ENCODE measurements at places on chromosomes 3 and 15.

DNA sequence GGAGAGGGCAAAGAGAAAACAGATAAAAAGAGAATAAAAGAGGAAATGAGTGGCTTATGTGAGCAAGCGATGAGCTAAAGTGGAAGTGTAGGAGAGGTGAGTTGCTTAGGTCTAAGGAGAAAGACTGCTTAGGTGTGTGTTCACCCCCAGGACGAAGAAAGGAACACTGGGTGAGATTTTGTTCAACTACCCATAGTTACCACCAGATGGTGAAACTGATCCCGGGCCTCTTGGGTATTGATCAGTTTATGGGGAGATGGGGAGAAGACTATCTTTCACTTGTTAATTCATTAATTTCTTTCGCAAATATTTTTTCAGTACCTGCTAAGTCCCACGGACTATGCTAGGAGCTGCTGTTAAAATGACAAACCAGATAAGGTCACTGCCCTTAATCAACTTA, 33.9 kb downstream of the GAP43 start:
- DNase-seq, result no peak

GRCh38 chr15:65901336-65901735, 32.0 kb downstream of the RAB11A start:
- DNase-seq, result no peak

DNA sequence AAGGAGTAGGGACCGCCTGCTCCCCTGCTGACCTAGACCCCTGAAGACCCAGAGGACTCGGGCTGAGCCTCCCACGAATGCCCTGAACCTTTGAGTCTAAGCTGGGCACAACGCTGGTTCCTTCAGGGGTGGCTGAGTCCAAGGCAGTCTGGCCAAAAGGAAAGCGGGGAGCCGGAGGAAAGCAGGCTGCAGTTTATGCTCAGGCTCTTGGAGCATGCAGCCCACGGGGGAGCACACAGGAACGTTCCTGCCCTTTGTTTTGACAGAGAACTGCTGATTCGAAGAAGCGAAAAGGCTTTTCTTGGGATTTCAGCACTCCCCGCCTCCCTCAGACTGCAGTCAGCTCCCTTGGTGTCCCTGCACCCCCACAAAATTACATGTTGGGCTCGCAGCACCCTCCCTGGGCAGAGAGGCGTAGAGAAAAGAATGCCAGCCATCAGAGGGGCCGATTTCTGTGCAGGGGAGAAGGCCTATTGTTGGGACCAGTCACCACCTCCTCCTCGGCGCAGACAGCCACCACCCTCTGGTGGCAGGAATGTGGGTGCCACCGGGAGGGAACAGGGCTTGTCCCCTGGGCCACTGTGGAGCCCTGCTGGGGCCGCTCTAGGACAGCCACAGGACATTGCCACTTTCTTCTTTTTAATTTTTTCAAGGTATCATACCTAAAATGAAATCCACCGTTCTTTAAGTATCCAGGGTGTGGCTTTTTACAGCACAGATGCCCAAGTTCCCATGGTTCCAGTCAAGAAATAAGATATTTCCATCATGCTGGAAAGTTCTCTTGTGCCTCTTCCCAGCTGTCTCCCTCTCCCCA, 72.2 kb downstream of the SMAD6 start:
- peak; percentile 90 for DNase-seq

GRCh38 chr15:27705056-27705455, 394.1 kb downstream of the OCA2 start:
- no peak for DNase-seq

GRCh38 chr3:114566162-114566755, 272.4 kb downstream of the TIGIT start:
- no peak for DNase-seq

DNA sequence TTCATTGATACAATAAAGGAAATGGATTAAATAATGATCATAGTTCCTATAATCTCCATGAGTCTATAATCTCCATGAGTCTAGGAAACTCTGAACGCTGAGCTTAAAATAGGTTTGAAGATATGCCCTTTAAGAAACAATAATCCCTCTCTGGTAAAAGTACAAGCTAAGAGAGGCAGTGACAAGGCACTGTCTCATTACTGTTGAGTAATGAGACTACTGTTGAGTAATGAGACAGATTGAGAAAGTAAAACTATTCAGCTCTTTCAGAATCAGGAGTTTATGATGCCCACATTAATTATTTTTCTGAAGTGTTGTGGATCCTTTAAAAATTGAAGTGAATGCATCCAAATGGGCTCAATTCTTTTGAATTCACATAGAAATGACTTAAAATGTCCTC, 235.5 kb upstream of the THRB start:
- no peak for DNase-seq

GRCh38 chr3:130839813-130840212, 54.1 kb upstream of the ATP2C1 start:
- peak; percentile 59 for DNase-seq

DNA sequence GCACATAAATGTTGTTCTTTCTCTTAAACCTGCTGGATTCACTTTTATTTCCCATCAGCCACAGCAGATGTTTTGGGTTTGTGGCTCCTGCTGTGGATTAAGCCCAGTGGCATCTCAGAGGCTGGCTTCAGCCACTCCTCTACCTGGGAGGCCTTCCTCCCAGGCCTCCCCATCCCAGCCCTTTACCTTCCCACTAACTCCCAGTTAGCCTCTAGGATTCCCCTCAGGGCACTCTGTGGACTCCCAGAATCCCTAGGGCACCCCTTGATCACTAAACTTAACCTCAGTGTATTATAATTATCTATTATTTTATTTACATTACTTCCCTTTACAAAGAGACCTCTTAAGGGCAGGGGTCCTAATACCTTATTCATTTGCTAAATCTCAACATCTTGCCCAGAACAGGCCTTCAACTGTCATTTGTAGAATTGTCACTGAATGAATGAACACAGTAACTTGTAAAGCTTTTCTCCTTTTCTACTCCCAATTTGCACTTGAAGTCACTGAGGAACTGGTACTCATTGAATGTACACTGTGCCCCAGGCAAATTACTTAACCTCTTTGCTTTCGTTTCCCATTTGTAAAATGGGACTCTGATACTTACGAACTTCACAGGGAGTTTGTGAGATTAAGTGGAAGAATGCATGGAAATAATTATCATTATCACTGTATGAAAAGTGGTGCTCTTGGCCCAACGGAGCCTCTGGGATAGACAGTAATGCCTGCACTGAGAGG, 8.3 kb downstream of the CCDC13 start:
- DNase-seq, result no peak

DNA sequence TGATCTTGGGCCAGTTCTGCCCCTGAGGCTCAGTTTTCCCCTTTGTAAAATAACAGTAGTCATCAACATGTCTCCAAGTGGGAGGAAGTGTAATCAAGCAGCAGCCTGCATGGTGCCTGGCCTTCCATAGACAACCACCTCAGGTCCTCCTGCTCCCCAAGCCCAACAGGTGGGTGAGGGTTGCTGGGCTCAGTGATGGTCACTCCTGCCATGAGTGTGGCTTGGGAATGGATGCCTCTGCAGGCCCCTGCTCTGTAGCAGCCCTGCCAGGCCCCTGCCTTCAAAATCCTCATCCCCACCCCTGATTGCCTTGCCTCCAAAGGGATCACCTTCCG, 59.1 kb upstream of the SLC6A1 start:
- no peak for DNase-seq

DNA sequence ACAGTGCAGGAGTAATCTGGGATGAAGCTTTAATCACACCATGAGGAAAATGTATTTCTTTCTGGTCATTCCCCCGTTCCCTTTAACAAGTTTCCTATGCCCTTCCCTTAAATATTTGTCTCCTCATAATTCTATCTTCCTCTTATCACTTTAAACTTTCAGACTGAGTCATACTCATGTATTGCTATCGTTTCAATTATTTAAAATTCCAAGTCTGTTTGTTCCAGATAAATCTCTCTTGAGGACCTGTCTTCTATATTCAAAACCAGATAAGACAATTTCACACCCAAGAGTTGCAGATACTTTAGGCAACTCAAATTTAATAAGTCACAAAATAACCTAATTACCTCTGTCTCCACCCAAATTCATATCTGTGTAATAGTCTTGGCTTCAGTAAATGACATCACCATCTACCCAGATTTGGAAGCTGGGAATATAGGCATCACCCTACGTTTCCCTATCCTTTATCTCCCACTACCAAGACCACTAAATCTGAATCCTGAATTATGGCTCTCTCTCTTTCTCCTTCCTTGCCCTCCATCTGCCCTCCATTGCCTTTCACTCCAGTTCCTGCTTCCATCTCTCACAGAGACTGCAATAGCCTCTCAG, 220.1 kb downstream of the PYDC2 start:
- DNase-seq, result no peak

- DNase-seq, result peak; percentile 37
These were observed 4.4 kb downstream of the GXYLT2 start for GRCh38 chr3:72892081-72892775.

DNA sequence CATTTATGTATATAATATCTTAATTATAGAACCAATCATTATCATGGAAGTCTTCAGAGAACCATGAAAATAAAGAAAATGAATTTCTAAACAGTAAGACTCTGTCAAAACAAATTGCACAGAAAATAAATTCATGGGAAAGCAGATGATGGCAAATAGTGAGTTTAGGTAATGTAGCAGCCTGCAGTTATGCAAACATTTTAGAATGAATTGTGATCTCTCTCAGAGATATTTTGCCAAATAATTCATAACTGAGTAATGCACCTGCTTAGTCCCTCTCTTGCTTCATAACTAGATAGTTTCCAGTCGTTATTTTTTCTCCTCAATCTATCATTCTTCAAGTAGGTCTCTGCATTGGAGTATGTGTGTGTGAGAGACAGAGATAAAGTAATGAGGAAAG, 492.7 kb upstream of the THBS1 start:
- DNase-seq, result no peak

DNA sequence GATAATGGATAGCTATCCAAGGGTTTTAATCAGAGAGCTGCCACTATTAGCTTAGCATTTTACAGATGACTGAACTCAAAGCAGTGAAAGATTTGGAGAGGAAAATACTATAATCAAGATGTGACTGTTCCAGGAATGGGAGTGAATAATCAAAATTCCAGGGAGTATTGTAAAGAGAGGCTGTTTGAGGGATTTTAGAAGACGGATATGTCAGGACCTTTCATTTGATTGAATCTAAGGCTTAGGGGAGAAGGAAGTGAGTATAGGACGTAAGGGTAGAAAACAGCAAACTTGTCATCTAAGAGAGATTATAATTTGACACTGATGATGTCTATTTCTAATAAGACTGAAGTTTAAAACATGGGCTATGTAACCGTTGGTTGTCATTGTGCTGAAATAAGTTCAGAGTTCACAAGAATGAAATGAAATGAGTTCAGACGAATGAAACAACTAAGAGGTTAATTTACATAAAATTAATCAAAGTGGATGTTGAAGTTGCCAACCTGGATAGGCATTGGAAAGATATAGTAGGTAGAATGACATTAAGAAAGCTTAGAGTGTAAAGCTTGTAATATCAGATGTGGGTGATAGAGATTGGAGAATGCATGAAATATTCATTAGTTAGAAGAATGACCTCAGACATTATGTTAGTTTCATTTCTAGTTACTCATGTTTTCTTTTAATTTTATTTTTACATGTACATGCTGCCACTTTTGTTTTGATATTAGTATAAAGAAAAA, 842.8 kb downstream of the SI start:
- no peak for DNase-seq

DNA sequence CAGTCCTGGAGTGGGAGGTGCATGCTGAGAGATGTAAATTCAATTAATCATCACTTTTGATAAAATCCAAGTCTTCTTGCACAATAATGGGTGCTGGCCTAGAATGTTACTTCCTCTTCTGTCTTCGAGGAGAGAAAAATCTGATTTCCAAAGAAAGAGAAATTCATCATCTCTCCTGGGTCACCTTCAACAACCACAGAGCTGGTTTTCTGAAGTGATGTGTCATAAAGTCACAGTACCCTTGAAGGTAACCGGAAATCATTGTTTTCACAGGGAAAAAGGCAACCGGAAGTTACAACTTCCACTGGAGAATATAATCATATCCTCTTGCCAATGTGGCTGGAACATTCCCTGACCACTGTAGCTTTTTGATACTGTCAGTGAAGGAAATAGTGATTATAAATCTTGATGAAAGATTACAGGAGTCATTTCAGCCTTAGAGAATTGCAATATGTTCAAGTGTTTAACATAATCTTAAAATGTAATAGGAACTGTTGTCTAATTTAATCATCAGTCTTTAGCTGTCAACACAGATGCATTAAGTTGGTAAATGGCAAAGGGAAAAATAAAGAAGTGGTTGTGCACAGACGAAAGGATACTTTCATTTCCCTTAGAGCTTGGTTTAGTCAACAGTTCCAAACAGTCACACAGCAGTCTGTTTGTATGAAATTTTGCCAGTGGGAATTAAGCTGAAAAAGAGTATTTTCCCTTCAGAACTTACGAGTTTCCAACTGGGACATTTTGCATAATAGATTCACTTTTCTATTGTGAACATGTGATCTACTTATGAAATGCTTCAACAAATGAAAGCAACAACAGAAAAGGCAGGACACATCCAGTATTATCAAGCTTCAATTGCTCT, 106.5 kb upstream of the SLC4A7 start:
- DNase-seq, result no peak

DNA sequence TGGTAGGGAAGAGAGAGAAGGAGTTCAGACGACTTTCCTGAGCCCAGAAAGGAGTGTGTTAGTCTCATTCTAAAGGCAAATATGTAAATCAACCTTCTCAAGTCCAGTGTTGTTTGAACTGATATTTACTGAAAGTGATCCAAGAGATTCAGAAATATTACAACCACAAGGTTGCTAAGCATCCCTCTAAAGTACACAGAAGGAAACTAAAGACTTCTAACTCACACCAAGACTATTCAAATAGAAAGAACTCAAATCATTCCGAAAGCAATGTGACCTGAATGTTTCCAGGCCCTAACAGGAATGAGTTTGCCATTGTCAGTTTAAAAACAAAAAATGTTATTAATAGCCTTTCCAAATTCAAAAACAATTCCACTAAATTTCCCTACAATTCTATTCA, 56.9 kb upstream of the VGLL3 start:
- no peak for DNase-seq

GRCh38 chr3:184772667-184773272, 39.2 kb upstream of the VPS8 start:
- no peak for DNase-seq

DNA sequence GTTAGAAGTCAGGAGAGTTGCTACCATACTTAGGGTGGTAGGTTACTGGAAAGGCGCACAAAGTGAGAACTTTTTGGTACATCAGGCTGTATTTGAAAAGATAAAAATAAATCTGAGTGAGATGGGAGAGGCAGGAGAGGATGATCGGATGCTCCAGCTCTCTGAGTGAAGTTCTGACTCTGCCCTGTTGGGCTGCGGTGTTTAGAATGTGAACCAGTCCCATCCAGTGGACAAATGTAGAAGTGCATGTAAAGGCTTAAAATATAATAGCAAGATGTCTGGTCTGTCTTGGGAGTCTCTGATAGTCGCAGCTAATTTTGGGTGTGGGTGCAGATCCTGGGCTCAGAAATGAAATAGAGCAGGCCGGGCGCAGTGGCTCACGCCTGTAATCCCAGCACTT, 30.4 kb downstream of the ACKR2 start:
- peak; percentile 35 for DNase-seq
